Kidney (tissue), 22 donors: ENCODE measurements at places on chromosomes 7 and 10. TPM values are rescaled to one million over a fixed set of nuclear protein-coding genes. Genes with fewer than 3 reads are reported as not detected.

DNA sequence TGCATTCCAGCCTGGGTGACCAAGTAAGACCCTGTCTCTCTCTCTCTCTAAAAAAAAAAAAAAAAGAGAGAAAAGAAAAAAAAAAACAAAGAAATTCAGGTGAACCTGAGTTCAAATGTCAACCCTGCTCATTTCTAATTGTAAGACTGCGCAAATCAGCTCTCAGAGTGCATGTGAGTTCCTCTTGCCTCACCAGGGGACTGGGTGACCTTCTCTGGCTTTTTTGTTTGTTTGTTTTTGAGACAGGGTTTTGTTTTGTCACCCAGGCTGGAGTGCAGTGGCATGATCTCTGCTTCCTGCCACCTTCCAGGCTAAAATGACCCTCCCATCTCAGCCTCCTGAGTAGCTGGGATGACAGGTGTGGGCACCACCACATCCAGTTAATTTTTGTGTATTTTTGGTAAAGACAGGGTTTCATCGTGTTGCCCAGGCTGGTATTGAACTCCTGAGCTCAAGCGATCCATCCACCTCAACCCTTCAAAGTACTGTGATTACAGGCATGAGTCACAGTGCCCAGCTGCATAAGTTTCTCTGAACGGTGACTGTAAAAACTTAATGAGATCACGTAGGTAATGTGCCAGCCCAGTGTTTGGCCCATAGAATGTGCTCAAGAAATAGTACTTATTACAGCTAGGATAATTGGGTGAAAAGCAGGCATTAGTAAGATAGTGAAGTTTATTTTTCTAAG is 45.3 kb upstream of the BAMBI start:
- H3K4me1 ChIP-seq: no peaks in the 10 kb centered on the region
- no peak overlapping the region for H3K4me3 ChIP-seq
- DNase-seq: no peak
- no peak overlapping the region for H3K27ac ChIP-seq
- H3K27me3 ChIP-seq: no peaks in the 10 kb centered on the region

DNA sequence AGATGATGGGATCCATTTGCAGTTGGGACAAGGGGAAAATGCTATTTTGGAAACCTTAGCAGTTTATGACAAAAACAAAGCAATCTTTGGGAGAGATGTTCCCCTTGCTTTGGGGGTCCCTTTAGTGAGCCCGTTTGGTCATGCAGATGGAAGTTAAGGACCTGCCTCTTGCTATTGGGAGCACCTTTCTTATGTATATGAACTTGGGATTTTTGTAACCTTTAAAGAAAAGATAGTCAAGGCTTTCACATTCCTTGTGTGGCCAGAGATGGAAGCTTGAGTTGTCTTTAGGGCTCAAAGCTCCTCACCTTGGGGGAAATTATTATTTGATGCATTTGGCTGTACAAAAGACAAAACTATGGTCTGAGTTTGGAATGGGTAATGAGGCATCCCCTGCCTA is 179.0 kb upstream of the PLPP4 start:
- no peak overlapping the region for H3K27ac ChIP-seq
- no peak for DNase-seq
- H3K27me3 ChIP-seq: no peaks in the 10 kb centered on the region
- H3K4me3 ChIP-seq: no peak overlapping the region
- H3K36me3 ChIP-seq: no peaks in the 10 kb centered on the region

DNA sequence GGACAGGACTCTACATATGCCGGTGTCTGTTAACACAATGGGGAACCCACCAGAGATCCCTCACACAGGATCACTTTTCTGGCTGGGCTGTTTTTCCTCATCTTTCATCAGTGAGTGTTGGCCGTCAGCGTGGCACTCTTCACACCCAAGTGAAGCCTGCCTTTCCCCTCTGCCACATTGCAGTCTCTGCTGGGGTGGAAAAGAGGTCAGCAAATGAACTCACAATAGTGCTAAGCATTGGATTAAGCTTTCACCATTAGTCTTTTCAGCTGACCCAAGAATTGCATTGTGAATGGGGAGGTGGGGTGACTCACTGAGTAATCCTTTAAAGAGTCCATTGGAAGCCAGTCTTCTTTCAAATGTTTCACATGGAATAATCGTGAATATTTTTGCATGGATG is 143.0 kb downstream of the KIAA1217 start:
- H3K4me3 ChIP-seq: no peak overlapping the region
- no peak for DNase-seq
- H3K27ac ChIP-seq: no peak overlapping the region
- H3K4me1 ChIP-seq: peaks cover 6% of the 10 kb centered on the region
- no peaks in the 10 kb centered on the region for H3K36me3 ChIP-seq

DNA sequence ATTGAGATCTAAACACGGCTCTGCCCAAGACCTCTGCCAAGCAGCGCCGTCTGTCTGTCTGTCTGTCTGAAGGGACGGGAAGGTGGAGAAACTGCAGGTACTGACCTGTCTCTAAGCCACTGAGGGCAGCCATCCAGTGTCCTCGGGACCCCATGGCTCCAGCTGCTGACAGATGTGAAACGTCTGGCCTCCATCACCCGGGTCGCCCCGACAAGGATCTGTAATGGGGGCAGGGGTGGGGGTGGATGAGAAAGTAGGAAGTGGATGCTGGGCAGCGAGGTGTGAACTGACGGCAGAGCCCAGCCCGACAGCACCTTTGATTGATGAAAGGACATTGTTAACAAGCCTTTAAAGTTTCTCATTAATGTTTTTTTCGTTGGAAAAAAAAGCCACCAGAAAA is 193.1 kb downstream of the EBF3 start:
- no peak overlapping the region for H3K4me3 ChIP-seq
- no peaks in the 10 kb centered on the region for H3K27me3 ChIP-seq
- DNase-seq: no peak
- no peaks in the 10 kb centered on the region for H3K4me1 ChIP-seq
- no peak overlapping the region for H3K27ac ChIP-seq

GRCh38 chr7:80047856-80048459 is 86.7 kb upstream of the GNAI1 start:
- H3K4me1 ChIP-seq: no peaks in the 10 kb centered on the region
- H3K27me3 ChIP-seq: no peaks in the 10 kb centered on the region
- no peak overlapping the region for H3K4me3 ChIP-seq
- no peak overlapping the region for H3K27ac ChIP-seq
- H3K36me3 ChIP-seq: no peaks in the 10 kb centered on the region

The PNLIPRP3 gene
- total RNA-seq: not detected

GRCh38 chr7:80392229-80393169 is 119.4 kb downstream of the GNAT3 start:
- H3K36me3 ChIP-seq: no peaks in the 10 kb centered on the region
- no peak overlapping the region for H3K27ac ChIP-seq
- no peaks in the 10 kb centered on the region for H3K27me3 ChIP-seq
- no peak overlapping the region for H3K4me3 ChIP-seq
- H3K4me1 ChIP-seq: no peaks in the 10 kb centered on the region
- DNase-seq: peak; percentile 57
